ENCODE measurements at places on chromosomes 1 and 21.

GRCh38 chr21:45140346-45140940 is 66.1 kb downstream of the ADARB1 start:
- no peak for DNase-seq

- DNase-seq, result no peak
Observed at GRCh38 chr1:239125893-239126292, 260.5 kb upstream of the CHRM3 start.

- no peak for DNase-seq
Observed at GRCh38 chr1:46612937-46613660, 3.5 kb downstream of the MOB3C start.

GRCh38 chr1:25651824-25652741 is 35.5 kb downstream of the MAN1C1 start:
- no peak for DNase-seq

DNA sequence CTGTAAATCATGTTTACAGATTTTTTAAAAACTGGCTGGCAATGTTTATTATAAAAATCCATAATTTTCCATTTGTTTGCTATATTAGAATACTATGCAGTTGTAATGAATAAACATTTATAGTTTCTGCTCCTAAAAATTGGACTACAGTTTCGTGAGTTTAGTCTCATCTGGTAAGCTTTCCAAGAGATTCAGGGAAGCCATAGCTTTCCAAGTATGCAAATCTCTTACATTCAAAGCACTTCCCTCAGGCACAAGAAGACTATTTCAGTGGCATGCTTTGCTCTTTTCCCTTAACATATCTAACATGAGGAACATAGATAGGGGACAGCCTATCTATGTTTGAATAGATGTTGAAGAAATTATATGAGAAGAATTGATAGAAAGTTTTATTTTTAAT is 77.2 kb downstream of the ADGRL2 start:
- no peak for DNase-seq
